ENCODE measurements at places on chromosomes 5 and 9. TPM values are rescaled to one million over a fixed set of nuclear protein-coding genes. Genes with fewer than 3 reads are reported as not detected.

Gene DEPDC1B
- total RNA-seq, result 22.6 TPM

DNA sequence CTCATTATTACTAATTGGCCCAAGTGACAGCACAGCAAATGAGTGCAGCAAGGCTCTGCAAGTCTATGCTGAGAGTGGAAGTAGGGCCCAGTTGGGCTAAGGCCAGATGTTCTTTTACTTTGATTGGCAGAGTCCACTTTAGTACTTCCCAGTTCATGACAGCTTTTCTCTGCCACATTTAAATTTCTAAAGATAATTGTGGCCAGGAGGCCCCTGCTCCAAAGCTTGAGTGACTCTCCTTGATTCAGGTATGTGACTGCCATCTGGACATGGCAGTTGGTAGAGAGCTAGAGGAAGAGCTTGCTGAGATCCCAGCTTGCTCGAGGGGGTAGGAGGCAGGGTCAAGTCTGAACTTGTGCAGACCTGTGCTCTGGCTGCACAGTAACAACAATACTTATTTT lies 154.1 kb downstream of the CARTPT start:
- no peak for DNase-seq

DNA sequence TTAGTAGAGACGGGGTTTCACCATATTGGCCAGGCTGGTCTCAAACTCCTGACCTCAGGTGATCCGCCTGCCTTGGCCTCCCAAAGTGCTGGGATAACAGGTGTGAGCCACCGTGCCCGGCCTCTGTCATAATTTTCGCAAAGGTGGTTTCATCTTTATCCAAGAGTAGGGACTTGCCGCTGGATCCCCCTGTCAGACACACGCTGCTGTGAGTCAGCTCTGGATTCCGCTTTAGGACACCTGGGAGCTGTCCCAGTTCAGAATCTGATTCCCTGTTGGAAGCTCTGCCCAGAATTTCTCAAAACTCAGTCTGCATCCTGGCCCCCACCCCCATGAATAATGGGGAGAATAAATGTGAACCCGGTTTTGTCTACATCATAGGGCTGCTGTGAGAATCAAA lies 17.9 kb upstream of the GRHPR start:
- DNase-seq, result no peak

Gene ZNG1A
- total RNA-seq, result 27.8 TPM

Gene GRIA1
- total RNA-seq, result not detected

DNA sequence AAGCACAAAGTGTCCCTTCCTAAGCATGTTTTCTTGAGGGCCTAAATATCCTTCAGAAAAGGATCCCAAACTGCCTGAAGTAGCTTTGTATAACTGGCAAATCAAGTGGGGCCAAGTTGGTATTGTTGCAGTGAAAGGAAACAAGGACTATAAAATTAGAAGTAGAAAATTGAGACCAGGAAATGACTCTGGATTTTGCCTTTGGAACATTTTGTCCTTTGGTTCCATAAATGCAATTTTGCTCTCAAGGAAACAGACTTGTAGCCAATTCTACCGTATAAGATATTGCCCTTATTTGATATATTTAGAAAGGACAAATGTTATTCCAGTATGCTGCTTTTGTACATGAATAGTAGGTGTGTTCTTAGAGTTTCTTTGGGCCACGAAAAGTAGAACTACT lies 34.4 kb downstream of the RABGAP1 start:
- peak; percentile 2 for DNase-seq

Gene TMED9
- 188 TPM for total RNA-seq

DNA sequence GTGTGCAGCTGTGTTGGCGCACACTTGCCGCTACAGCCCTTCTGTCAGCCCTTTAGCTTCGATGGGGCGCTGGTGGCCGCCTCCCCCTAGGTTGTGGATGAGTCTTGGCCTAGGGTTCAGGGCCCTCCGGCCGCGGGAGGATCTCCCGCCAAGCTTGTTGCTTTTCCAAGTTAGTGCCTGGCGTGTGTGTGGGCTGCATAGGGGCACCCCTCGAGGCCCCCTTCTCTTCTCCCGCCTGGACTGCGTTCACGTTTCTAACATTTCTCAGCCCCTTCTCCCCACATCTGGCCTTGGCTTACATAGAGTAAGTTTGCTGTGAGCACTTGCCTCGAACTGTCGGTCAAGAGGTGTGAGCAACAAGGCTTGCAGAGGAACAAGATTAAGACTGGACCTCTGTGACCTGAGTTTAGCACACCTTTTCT lies 413 bp upstream of the OXCT1 start:
- DNase-seq, result no peak

Gene FBXL7
- 5.3 TPM for total RNA-seq

Gene STX17
- total RNA-seq, result 12.9 TPM

DNA sequence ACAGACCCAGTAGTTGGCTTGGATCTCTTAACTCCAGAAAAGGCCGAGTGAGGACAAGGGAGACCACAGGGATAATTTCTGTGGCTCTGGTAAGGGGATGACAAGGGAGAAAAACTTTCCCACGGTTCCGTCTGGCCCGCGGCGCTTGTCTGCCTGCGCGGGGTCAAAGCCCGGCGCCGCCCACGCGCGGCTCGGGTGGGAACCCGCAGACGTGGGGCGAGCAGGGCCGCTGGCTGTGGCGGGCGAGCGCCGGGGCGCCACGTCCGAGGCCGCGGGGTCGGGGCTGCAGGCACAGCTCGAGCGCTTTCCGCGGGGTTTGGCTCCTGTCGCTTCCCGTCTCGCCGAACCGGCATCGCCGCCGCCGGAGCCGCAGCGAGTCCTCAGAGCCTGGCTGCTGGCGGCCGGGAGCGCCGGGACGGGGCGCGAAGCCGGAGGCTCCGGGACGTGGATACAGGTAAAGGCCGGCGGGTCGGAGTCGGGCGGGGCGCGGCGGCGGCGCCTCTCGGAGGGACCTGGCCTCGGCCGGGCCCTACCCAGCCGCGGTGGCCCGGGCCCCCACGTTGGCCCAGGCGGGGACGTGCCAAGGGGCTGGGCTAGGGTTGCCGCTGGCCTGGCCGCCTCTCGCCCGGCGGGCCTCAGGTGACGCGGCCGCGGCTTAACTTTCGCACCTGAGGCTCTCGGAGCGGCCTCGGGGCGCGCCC lies at the start of gene RNF180:
Gene RNF180, plus strand, starts transcription at position 344 of the 701 bp plus-strand sequence. CDS start 34,965 bp downstream, outside the sequence.
- no peak for DNase-seq

DNA sequence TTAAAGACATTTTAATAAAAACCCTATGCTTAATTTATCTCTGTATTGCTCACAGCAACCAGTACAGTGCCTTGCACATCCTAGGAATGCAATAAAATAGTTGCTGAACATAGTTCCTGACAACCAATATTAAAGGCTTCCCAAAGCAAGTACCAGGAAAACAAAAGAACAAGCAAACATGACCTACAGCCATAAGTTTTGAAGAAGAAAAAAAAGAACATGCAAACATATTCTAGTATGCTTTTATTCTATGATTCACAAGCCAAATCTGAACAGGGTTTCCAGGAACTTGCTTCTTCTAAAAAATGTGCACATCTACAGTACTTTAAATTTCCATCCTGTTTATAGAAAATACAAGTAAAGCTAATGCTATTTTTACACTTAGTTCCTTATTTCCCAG lies 4.5 kb downstream of the CEMIP2 start:
- DNase-seq, result no peak

DNA sequence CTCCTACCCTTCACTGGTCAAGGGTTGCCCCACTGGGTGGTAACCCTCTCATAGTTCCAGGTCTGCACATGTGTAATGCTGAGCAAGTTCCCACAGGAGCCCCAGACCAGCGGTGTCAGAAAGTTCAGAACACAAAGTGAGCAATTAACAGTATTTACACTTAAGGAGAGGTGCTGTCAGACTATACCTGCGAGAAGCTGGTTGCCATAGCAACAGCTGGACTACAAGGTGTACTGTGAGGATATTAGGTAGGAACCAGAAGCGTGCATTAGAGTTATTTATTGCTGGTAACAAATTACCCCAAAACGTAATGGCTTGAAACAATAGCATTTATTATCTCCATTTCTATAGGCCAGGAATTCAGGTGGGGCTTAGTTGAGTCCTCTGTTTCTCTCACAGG lies 317.0 kb upstream of the RPS23 start:
- DNase-seq, result no peak

GRCh38 chr5:132016721-132017250 lies 5.3 kb upstream of the ACSL6 start:
- no peak for DNase-seq

Gene ITK
- total RNA-seq, result not detected

Gene CDC26
- 55.9 TPM for total RNA-seq

GRCh38 chr9:37621273-37622121 lies 29.1 kb upstream of the TOMM5 start:
- DNase-seq, result no peak

Measured in pulmonary artery endothelial cell (primary cell).